ENCODE measurements at places on chromosomes 2 and 18. TPM values are rescaled to one million over a fixed set of nuclear protein-coding genes. Genes with fewer than 3 reads are reported as not detected.

GRCh38 chr18:3126457-3127097, 93.2 kb downstream of the MYOM1 start:
- DNase-seq = no peak

DNA sequence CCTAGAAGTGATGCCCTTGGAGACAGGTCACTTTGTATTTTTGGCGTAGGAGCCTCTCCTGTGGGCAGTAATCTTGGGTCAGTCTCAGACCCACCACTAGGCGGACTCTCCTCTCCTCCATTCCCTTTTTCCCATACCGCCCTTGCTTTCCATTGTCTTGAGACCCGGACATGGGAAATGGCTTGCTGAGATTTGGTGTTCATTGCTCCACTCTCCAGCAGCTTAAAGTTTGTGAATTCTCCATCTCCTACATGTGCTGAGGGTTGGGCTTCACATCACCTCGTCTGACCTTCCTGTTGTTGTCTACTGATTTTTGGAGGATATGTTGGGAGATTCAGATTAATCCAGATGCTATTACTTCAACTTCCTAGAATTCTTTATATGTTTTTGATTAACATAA, 159.2 kb upstream of the RAB12 start:
- DNase-seq = no peak

Gene FLACC1
- total RNA-seq = 1.2 TPM

GRCh38 chr2:160516547-160517365, 23.1 kb upstream of the RBMS1 start:
- no peak for DNase-seq

DNA sequence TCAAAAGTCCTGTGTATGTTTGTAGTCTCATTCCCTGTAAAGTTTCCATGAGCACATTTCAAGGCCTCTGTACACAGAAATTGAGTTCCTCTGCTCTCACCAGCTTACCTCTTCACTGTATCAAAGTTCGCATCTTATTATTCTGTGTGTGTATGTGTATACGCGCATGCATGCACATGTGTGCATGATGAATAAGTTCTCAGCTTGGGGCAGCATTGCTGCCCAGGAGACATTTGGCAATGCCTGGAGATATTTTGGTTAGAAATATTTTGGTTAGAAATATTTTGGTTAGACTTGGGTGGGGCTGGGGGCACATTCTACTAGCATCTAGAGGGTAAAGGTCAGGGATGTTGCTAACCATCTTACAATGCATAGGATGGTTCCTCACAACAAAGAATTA, 23.4 kb downstream of the TCF7L1 start:
- DNase-seq = no peak

DNA sequence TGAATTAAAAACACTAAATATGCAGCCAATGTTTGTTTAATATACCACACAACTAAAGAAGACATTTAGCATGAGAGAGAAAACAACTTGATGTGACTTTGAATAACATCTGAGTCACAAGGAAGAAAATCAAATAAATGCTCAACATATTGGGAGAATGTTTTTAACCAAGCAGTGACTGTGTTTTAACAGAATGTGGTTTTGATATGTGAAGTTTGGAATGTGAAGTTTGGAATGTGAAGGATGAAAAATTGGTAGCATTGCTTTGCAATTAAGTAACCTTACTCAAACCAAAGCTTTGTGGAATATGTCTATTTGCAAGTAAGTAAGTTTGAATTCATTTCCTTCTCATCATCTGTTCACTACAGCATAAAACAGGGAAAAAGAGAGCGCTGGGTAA, 128.2 kb upstream of the DNAJC10 start:
- DNase-seq = peak; percentile 89

Gene AQP12A
- not detected for total RNA-seq

Gene ABCG8
- total RNA-seq = not detected

Gene IL1A
- 0.90 TPM for total RNA-seq

- DNase-seq = peak; percentile 31
Measured at GRCh38 chr2:96642564-96643360, at the start of gene FER1L5. FER1L5 (plus strand) TSS chr2:96642764; CDS start chr2:96642837, 73 bp downstream.

- DNase-seq = no peak
Measured at GRCh38 chr2:127562936-127563335, 27.5 kb downstream of the MYO7B start.

DNA sequence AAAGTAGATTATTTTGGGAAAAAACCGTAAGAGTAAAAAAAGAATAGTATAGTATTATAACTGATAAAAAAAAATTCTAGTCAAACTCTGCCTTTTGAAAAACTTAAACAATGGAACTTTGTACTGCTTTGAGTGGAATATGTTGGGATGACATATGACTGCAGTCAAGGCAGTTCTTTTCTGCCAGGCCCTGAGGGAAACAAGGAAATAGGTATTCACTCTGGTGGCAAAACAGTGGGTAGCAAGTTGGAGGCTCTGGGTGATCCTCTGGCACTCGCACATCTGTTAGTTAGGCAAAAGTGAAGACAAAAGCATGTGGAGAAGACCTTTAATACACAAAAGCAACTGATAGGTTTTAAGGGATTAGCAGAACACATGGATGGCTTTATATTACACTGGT, 102.2 kb downstream of the ARHGEF33 start:
- no peak for DNase-seq

DNA sequence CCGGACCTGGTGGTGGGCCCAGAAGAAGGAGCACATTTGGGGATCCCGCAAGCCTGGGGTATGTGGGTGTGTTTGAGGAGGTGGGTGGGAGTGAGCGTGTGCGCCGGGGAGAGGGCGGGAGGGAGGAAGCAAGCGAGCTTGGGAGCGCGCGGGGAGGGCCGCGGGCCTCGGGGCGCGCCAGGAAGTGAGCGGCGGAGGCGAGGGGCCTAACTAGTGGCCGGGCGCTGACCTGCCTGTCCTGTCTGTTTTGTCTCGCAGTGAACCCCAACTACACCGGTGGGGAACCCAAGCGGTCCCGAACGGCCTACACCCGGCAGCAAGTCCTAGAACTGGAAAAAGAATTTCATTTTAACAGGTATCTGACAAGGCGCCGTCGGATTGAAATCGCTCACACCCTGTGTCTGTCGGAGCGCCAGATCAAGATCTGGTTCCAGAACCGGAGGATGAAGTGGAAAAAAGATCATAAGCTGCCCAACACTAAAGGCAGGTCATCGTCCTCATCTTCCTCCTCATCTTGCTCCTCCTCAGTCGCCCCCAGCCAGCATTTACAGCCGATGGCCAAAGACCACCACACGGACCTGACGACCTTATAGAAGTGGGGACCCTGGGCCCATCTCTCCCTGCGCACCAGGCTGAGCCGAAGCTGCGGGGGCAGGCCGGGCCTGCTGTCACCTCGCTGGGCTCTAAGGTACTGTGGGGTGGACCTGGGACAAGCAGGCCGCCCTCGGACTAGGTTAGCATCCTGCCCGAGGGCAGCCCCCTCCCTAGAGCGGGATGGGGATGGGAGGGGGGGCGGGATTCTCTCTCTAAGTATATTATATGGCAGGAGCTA, 1.2 kb downstream of the HOXD4 start:
- DNase-seq = no peak

DNA sequence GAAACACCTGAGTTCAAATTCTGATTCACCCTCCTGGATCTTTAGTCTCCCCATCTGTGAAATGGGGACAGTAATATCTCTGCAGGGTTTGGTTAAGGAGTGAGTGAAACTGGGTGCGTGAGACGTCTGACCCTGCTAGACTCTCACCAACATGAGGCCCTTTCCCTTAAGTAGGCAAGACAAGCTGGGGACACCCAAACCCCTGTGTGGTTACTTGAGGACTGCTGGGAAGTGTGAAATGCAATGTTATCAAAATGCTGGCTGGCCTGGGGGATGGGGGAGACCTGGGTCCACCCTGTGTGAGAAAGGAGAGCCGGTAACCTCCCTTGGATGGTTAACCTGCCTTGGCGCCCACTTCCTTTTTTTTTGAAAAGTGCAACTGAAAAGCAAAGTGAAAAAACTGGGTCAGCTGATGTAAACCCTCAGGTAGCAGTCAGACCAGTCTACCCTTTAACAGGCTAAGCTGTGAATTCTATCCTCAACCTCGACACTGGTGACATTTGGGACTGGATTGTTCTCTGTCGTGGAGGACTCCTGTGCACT, 82.3 kb downstream of the INPP5D start:
- DNase-seq = no peak

Gene MC5R
- not detected for total RNA-seq

DNA sequence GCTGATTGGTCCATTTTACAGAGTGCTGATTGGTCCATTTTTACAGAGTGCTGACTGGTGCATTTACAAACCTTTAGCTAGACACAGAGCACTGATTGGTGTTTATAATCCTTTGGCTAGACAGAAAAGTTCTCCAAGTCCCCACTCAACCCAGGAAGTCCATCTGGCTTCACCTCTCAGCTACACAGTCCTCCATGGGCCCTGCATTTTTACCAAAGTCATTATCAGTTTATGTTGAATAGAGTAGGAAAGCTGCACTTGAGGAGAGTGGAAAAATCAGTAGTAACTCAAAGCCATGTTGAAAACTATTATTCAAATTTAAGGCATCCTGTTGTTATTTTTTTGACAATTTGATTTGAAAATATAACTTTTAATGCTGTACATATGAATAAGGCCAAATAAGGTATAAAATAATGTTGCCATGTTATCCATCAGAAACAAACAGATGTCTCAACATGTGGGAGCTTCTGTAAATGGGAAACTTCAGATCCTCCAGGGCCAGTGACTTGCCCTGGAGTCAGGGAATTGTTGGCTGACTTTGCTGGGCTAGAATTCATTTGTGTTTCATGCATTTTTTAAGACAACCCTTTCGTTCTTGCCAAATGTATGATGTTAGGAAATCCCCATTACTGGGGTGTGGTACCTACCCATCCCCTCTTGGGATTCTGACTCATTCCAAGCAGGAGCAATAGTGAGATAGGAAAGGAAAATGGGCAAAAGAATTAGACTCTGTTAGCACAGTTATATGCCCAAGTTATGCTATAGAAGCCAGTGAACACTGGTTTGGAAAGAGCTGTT, 37.8 kb upstream of the CCDC195 start:
- DNase-seq = peak; percentile 99

- no peak for DNase-seq
Measured at GRCh38 chr2:73897240-73897583, 4.4 kb downstream of the ACTG2 start.

Gene NMUR1
- total RNA-seq = not detected

Gene AGFG1
- 81.3 TPM for total RNA-seq

Gene SPEG
- total RNA-seq = 22.7 TPM

Gene KCNG2
- total RNA-seq = not detected

Gene KCNE4
- 22.2 TPM for total RNA-seq
